NCI-H446 treated with DMSO at 0.1 percent for 48 hours (cell line): ENCODE measurements at places on chromosomes 5 and 9.

DNA sequence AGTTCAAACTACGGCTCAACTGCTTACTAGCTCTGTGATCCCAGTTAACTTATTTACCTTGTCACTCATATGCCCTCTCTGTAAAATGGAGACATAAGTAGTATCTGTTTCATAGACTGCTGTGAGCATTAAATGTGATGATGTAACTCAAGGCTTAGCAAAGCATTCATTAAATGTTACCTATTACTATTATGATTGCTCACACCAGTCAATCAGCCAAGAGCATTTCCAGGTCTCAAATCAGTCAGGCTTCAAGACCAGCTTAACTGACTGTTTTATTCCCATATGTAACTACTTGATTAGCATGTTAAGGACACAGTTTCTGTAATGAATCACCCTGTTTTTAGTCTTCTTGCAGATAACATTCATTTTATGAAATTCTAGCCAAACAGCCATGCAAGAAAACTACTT lies 413.3 kb downstream of the MLLT3 start:
- no peak for DNase-seq

DNA sequence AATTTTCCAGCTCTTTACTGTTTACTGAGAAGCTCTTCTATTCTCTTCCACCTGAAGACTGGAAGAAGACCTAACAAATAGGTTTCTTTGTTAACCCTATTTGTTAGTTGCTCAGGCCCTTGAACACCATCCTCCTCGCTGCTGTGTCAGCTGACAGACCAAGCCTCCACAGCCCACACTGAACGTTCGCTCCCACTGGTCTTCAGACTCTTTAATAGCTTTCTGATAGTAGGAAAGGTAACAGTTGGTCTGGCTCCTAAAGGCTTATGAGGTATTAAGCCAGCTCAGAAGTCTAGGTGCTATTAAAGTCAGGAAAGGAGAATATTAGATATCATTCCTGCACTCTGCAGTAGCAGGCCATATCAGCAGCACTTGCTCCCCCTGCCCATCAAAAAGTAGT lies 23.3 kb upstream of the F2R start:
- no peak for DNase-seq

GRCh38 chr5:113425909-113426308 lies 8.9 kb downstream of the TSSK1B start:
- DNase-seq, result peak; percentile 91

DNA sequence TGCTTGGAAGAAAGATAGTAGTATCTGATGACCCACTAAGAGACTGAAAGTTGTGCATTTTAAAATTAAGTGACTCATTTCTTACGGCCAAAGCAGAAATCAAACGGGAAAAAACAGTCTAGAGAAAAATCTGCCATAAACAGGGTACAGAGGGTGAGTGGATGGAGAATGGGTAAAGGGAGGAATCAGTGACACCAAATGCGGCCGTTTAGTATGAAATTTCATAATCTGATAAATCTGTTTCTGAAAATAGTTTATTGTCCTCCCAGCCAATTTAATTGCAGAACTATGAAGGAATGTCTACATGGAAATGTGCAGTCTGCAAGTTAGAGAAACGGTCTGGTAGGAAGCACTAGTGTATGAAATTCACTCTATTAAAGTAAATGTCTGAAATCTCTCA lies 39.5 kb downstream of the ADAMTS12 start:
- DNase-seq, result no peak

DNA sequence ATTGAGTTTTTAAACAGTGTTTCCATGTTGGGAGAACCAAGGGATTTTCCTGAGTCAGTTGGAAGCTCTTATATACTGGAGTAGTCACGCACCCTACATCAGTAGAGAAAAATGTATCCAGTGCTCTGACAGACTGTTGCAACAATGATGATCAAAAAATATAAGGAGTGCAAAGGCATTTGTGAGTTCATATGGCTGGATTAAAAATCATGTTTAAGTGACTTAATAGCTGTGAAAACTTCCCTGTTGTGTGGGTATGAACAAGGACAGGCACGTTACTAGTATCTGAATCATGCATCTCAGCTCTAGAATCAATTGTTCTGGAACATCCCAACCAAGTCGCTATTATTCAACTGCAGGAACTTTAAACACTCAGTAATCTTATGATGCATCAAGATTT lies 229.7 kb downstream of the ROR2 start:
- no peak for DNase-seq

- DNase-seq, result no peak
Measured at GRCh38 chr9:138065287-138065686, 187.7 kb downstream of the CACNA1B start.

DNA sequence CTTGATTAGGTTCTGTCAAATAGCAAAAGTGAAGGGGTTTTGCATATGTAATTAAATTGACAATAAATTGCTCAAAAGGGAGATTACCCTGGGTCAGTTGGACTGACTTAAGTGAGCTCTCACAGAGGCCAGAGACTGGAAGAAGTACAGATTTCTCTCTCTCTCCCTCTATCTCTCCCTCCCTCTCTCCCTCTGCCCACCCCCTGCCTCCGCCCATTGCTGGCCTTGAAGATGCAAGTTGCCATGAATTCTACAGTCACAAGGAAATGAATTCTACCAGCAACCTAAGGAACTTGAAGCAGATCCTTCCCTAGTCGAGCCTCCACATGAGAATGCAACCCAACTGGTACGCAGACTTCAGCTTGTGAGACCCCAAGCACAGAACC lies 119.2 kb downstream of the LPAR1 start:
- no peak for DNase-seq

- no peak for DNase-seq
Measured at GRCh38 chr5:13659391-13659790, 285.1 kb downstream of the DNAH5 start.

GRCh38 chr5:74935752-74936091 lies 69.5 kb upstream of the FAM169A start:
- DNase-seq, result no peak

- no peak for DNase-seq
Measured at GRCh38 chr5:96516631-96517071, 83.6 kb upstream of the PCSK1 start.

- no peak for DNase-seq
Measured at GRCh38 chr9:35616681-35617459, 1.3 kb downstream of the CD72 start.

- DNase-seq, result no peak
Measured at GRCh38 chr5:59000211-59000610, 417.3 kb downstream of the RAB3C start.

GRCh38 chr5:1108865-1109174 lies 3.0 kb downstream of the SLC12A7 start:
- no peak for DNase-seq

GRCh38 chr5:123496892-123497291 lies 15.1 kb upstream of the CSNK1G3 start:
- peak; percentile 71 for DNase-seq

GRCh38 chr5:80754900-80755299 lies 100.1 kb upstream of the DHFR start:
- DNase-seq, result no peak

GRCh38 chr9:95124582-95125367 lies 192.7 kb downstream of the FANCC start:
- DNase-seq, result no peak

- no peak for DNase-seq
Measured at GRCh38 chr5:158988987-158989730, 110.6 kb downstream of the EBF1 start.

DNA sequence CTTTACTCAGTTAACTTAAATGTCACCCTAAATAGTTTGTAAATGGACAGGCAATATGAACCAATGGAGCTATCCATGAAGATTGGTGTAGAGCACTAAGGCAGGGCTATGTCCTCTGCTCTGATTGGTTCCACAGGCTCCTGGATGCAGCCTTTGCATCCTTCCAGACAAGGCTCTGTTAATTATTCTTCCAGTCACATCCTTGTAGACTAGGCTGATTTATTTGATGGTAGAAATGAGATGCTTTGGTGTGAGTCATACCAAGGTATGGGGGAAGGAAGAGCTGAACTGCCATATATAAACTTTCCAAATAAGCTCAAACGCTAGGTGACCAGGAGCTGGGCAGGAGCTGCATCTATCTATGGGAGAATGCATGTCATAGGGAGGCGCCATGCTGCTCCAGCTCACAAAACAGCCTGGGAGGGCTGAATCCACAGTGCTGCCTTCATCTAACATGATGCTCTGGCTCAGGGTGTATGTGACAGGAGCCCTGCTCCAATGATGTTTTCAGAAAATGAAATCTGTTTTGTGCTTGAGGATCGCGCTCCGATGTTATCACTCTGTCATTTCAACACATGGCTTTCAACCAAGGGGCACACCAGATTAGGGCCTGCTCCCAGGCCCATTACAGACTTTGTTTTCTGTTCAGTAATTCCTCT lies 818.0 kb upstream of the ZNF608 start:
- DNase-seq, result no peak

- DNase-seq, result no peak
Measured at GRCh38 chr5:2166306-2166978, 283.7 kb upstream of the IRX4 start.

GRCh38 chr9:127835991-127836516 lies 18.4 kb downstream of the ENG start:
- DNase-seq, result no peak

GRCh38 chr5:133293960-133294359 lies 242.1 kb downstream of the HSPA4 start:
- DNase-seq, result no peak

DNA sequence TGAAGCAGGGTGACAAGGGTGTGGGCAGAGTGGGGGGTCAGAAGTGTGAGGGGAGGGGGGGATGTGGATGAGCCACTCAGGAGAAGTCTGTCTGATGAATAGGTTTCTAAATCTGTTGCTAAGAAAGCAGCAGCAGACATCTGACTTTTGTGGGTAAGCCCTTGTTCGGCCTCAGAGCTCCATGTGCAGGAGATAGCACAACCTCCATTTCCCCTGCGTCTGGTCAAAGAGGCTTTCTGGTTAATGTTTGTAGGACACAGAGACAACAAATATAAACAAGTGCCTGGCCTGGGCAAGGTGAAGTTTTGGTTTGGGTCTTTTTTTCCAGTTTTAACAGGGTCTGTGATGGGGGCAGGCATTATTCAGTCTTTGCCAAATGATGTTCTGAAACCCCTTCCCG lies 57.0 kb upstream of the GNE start:
- no peak for DNase-seq

DNA sequence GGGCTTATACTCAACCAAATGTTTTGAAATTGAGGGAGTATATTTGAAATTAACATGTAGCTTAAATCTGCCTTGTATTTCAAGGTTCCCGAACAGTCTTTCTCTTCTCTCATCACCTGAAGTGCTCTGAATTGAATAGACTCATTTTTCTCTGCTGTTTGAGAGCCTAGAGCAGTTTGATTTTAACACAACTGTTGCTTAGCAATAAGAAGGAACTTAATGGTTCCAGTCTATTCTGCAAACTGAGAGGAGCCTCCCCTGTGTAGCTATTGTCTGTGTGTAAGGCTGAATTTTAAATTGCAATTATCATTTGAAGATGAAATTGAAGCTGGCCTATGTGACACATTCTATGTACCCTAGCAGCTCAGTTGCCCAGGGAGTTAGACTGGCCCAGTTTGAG lies 87.1 kb upstream of the CKMT2 start:
- DNase-seq, result no peak
